ENCODE measurements at places on chromosomes 1 and 21.

- DNase-seq = no peak
Observed at GRCh38 chr1:226645279-226645976, 93.7 kb downstream of the ITPKB start.

DNA sequence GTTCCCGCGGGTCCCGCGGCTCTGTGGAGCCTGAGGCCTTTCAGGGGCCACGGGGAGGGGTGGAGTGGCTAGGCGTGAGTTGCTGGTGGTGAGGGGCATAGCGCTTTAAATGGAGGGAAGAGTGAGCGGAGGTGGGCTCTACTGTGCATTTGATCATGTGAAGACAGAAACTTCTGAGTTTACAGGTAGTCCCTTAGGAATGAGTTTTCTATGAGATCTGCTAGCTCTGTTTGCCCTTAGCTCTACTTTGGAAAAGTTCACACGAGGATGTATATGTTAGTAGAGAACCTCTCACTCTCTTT lies 593 bp downstream of the ST6GALNAC3 start:
- DNase-seq = no peak

DNA sequence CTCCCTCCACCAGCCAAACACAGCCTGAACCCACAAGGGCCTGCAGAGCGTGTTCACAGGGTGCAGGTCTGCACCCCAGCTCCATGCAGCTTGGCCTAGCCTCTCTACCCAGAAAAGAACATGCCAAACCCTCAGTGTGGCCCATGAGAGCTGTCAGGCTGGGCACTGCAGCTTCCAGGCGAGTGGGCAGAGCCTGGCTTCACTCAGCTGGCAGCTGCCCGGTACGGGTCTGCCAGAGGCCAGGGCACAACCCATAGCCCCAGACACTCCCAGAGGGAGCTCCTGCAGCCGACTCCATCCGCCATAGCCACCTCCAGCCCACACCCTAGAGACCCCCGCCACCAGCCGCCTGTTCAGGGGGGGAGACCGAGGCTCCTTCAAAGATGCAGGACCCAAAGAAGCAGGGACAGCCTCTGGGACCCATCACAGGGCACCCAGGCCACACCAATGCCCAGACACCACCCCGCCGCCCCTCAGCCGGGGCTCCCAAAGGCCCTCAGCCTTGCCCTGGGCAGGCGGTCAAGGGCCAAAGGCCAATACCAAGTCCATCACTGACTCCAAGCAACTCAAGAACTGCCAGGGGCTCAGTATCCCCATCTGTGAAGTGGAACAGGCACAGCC lies 42.4 kb downstream of the MEGF6 start:
- DNase-seq = no peak

- DNase-seq = no peak
Observed at GRCh38 chr1:65948609-65949229, 156.0 kb downstream of the PDE4B start.

DNA sequence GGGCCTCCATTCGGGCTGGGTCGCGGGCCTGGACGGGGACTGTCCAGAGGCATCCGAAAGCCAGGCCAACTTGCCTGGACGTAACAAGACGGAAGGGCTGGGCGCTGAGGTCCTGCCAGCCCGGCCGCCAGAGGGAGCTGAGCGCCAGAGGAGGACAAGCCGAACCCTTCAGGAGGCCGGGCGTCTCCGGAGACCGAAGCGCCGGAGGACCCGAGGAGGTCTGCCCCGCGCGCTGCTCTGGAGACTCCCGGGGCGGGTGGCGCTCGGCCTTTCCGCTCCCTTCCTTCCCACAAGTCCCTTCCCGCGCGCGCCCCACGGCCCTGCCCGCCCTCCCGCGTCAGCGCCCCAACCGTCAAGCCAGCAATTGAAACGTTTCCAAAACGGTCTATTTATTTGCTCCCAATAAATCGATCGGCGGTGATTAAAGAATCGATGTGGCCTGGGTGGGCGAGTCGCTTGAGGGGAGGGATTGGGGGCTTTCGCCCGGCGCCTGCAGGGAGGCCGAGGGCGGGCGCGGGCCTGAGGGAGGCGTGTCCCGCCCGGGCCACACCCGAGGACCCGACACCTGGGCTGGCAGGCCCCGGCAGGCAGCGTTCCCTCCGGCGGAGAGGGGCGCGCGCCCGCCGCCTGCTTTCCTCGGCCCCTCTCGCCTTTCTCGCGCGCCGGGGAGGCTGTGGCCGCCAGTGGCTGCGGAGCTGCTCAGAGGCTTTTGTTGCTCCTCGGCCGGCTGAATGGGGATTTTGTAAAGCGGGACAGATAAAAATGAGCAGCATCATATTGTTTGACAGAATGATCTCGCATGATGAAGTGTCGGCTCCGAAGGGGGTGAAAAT lies 5.2 kb upstream of the FOXD3 start:
- peak; percentile 54 for DNase-seq

- no peak for DNase-seq
Observed at GRCh38 chr1:78229344-78229743, 183.6 kb downstream of the GIPC2 start.

DNA sequence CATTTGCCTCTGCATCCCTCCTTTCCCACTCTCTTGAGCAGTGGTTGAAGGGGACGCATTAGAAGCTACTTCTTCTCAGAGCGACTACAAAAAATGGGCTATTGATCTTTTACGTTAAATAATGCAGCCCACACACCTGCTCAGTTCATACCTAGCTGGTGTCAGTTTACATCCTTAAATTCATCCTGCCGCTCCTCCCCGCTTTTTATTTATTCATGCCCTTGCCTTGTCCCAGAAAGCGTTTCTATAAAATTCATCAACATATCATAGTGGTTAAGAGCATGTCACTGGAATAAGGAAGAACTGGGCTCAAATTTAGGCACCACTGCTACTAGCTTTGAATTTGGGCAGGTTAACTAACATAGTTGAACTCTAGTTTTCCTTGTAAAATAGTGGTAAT lies 66.0 kb upstream of the TINAGL1 start:
- no peak for DNase-seq

GRCh38 chr1:212737559-212737958 lies 37.9 kb upstream of the BATF3 start:
- DNase-seq = no peak

DNA sequence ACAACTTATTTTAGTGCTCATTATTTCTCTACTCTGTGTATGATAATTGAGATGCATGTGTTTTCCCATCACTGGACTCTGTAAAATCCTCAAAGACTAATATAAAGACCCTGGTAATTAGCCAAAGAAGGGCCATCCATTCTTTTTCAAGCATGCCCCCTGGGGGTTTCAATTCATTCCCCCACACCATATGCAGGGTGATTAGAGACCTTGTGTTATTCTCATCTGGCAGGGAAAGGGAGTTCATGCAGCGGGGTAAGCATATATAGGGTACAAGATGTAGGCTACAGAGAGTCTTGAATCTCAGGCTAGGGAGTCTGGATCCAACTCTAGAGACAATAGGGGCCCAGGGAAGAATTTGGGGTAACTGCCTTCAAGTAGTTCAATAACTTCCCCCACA lies 166.5 kb downstream of the TNR start:
- DNase-seq = no peak

- no peak for DNase-seq
Observed at GRCh38 chr1:10339036-10339567, 59.8 kb upstream of the PGD start.

DNA sequence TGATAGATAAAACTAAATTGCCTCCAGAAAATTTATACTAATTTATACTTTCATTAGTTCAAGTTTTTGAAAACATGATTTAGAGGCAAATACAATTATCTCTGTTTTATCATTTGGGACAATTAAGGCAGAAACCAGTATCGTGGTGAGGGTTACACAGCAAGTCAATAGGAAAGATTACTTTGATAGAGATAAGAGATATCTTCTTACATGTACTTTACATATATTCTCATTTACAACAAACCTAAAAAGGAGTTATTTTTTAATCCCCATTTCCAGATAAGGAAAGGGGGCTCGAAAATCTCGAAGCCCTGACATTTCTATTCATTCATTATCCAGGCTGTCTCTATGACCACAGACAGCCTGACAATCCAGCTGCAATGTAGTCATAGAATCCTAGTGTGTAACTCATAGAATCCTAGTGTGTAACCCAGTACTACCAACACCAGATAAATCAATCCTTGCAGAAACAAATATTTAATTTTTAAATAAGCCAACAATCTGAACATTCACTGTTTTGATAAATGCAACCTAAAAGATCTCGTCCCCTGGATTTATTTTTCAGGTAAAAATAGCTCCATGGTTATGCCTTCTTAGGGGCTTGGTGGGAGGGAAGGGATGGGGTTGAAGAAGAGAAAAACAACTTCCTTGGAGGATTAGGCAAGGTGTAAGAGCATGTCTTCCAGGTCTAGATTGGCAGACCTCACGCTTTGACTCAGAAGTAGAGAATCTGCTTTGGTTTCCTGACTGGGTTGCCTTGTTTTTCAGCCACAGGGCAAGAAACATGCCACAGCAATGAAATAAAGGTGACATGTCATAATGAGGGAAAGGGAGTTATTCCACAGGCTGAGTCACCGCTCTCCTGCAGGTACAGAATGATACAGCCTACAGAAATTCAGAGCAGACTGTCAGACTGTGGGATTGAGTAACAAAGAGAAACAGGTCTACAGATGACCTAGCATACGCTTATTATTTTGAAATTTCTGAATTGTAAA lies 45.6 kb downstream of the IRF2BP2 start:
- no peak for DNase-seq

DNA sequence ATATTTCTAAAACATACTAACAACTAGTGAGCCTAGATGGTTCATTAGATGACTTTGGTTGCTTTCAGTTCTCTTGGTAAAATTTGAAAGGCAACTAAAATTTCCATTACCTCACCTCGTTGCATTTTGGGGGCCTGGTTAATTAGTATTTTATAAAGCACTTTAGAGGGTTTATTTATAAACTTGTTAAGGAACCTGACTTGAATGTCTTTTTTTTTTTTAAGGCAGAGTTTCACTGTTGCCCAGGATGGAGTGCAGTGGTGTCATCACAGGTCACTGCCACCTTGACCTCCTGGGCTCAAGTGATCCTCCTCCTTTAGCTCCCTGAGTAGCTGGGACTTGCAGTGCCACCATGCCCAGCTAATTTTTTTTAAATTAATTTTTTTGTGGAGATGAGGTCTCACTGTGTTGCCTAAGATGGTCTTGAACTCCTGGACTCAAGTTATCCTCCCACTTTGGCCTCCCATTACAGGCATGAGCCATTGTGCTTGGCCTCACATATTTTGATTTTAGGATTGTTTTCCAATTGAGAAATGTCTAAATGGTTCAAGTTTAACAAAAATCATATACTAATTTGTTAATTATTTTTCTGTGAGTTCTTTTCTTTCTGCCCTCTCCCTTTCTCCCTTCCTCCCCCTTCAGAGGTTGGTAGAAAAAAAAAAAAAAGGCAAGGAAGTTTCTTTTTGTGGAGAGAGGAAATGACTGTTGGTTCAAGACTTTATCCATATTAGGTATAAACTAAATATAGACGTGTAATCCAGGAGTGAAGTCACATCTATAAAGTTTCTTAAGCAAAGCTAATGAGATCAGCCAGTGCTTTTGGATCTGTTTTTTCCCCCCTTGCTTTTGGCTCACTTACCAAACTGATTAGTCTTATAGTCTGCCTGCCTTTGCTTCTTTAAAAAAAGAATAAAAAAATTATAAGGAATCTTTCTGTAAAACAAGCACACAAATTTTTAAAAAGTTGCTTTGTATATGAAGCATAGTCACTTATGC lies 24.7 kb downstream of the CLIC4 start:
- DNase-seq = no peak

GRCh38 chr1:203268901-203269653 lies 36.2 kb upstream of the BTG2 start:
- no peak for DNase-seq

DNA sequence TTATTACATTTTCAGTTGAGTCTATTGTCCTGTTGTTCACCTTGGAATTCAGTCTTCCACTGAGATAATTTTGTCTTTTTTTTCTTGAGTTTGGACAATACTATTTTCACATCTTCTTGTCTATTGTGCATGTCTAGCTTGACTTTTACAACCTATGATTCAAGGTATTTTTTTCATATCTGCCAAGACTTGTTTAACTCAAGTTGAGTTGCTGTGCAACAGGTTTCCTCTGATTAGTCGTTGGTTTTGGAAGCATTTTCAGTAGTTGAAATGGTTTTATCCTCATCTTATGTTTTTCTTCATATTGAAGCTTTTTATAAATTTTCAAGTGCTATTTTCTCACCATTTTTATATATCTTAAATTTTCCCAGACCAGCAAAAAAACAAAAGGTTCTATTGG lies 103.6 kb downstream of the SCMH1 start:
- no peak for DNase-seq

- DNase-seq = no peak
Observed at GRCh38 chr1:228085287-228085951, 2.9 kb downstream of the ARF1 start.

GRCh38 chr1:170077926-170078325 lies 3.4 kb upstream of the KIFAP3 start:
- no peak for DNase-seq

GRCh38 chr1:54699936-54700525 lies 15.6 kb upstream of the TTC4 start:
- no peak for DNase-seq

DNA sequence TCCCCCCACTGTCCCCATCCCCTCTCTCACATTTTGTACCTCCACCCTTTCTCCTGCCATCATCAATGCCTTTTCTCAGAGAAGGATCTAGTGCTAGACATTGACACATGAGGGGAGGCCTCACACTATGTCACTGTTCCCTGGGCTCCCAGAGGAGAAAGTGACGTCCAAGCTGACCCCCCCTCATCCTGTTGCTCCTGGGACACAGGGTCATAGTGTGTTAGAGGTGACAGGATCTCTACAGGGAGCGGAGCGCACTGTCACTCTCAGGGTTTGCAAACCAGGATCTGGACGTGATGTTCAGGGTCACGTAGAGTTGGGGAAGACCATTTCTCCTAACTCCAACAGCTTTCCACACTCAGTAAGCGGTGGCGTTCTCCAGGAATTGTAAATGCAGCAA lies 2.6 kb downstream of the NCMAP start:
- DNase-seq = no peak

- DNase-seq = no peak
Observed at GRCh38 chr1:15341634-15342407, 67.9 kb upstream of the EFHD2 start.

DNA sequence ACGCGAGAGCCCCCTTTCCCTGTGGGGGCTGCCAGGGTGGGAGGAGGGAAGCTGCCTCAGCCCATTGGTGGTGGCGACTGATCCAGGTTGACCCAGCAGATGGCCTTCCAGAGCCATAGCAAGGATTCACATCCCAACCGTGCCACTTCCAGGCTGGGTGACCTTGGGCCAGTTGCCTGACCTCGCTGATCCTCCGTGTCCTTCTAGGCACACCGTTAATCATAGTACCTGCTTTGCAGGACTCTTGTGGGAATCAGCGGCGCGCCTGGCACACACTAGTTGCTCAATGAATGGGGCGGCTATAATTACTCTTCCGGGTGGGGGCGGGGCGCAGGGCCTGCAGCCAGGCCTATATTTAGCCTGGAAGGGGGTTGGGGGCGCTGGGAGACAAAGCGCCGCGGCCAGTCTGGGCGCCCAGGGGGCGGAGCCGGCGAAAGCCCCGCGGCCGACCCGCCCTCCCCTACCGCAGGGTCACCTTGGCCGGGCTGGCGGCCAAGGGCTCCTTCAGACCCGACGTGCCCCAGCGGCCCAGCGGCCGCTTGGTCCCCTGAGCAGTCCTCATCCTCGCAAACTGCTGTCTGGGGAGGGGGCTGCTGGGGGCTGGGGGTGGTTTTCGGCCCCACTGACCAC lies 5.1 kb downstream of the HSPB7 start:
- peak; percentile 12 for DNase-seq

Data from activated CD4-positive, alpha-beta T cell treated with anti-CD3 and anti-CD28 coated beads for 24 hours (primary cell).